ENCODE measurements at places on chromosomes 11 and 22.

DNA sequence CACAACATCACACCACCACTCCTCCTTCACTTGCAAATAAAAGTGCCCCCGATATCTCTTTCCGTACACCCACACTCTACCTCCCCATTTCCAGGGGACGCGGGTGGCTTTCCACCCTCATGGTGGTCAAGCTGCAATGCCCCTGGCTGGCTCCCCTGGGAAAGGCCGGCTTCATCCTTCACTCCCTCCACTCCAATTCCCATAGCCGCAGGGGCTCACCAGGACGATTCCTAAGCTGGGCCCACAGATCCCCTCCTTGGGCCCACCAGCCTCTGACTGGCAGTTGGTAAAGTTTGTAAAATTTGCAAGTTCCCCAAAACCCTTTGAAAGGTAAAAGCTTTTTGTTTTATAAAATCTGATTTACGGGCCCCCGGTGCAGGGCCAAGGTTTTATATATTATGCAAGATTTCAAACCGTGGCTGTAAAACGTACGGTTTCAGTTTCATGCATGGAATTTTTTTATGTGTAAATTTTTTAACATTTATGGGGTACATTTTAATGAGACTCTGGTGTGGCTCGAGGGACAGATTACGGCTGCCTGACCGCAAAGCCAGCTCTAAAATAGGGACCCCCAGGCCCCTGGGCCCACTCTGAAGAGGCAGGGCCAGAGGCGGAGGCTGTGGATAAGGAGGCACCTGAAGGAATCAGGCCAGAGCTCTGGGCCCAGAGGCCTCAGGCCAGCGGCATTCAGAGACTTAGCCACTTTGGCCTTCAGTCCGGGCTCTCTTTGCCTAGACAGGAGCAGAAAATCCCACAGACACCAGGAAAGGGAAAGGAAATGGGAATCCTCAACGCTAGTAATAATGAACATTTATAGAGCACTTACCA lies 106.5 kb downstream of the FEZ1 start:
- DNase-seq = no peak

DNA sequence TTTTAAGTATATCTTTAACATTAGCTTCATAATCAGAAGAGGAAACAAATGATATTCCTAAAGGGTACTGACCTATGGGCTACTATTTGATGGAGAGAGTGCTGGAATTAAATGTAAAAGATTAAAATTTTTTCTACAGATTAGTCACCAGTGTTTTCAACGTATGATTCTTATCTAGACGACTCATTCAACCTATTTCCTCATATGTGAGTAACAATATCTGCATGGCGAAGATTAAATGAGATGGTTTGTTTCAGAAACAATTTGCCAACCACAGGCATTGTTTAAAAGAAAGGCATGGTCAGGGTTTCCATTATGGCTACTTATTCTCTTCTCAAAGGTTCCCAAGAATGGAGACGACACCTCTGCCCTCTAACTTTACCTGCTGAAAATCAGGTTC lies 20.4 kb downstream of the OR56B4 start:
- DNase-seq = peak; percentile 35

- peak; percentile 76 for DNase-seq
Measured at GRCh38 chr11:34850334-34850733, 65.8 kb downstream of the APIP start.

DNA sequence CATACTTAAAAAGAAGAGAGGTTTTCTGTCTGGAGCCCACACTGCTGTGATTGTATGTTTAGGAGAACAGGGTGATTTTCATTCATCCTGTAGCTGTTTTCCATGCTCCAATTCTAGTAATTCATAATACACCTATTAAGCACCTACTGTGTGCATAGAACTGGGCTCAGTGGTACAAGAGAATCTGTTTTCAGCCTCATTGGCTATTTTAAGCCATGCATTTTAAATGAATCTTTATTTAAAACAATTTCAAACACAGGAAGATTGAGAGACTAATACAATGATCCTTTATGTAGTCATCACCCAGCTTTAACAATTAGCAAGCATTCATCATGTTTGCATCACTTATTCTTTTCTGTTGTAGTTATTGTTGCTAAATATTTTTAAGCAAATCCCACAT lies 86.2 kb downstream of the BDNF start:
- no peak for DNase-seq

- DNase-seq = no peak
Measured at GRCh38 chr22:49269371-49269770, 558.3 kb downstream of the BRD1 start.

DNA sequence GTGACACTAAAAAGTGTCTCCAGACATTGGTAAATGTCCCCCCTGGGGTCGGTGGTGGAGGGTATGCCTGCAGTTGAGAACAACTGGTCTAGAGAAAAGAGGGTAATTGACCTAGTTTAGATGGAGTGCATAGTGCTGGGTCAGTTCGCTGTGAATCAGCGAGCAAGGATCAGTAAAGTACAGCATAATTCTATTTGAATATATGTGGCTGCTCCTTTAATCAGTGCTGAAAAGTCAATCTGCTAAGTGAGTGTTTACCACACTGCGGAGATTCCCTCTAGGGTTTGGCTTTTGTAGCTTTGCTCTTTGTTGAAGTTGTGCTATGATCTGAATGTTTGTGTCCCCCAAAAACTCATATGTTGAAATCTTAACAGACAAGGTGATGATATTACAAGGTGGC lies 15.0 kb downstream of the CAVIN3 start:
- no peak for DNase-seq

GRCh38 chr11:68296344-68297051 lies 15.9 kb upstream of the LRP5 start:
- DNase-seq = no peak

DNA sequence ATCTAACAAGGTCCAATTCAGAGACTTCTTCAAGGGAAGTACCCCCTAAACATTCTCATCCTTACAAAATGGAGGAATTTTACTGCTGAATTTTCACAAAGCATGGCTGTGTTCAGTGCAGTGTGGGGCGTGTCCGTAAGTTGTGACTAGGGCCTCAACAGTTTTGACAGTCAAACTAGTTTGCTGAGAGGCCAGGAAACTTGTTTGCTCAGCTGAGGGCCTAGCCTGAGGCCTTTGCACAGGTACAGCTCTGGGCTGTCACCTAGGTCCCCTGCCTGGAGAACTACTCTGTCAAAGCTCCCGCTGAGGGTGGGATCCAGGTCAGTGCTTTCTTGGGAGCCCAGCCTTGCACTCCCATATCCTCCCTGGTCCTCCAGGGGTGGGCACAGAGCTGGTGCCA lies 27.9 kb downstream of the TCP11L1 start:
- DNase-seq = no peak

- DNase-seq = no peak
Measured at GRCh38 chr22:20479612-20480196, 15.9 kb downstream of the KLHL22 start.
